ENCODE measurements at places on chromosomes 12 and 14.

GRCh38 chr14:101862711-101863110 is 101.2 kb downstream of the PPP2R5C start:
- no peak for DNase-seq

- peak; percentile 48 for DNase-seq
These were observed 2.1 kb upstream of the INHBE start for GRCh38 chr12:57452937-57453509.

DNA sequence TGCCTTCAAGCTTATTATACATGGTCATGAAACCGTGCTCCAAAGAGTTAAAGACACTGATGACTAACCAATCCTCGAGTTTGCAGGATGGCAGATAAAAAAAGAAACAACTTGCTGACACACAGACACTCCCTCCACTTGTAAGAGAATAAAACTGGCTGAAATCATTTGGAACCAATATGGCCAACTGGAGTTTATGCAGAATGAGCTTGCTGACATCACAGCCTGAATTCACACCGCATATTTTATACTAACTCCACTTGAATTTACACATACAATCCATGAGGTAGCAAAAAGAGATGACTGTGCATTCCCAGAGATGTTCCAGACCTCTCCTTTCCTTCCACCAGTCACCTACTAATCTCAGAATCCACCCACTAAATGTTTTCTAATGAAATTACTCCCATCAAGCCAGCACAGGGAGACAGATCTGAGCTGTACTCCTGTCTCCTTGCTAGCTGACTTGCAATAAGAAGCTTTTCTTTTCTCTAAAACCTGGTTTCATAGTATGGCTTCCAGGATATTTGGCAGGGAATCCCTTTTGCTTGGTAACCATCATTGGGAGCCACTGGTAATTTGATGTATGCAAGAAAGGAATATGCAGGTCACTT is 15.8 kb upstream of the PTPRR start:
- DNase-seq: no peak

DNA sequence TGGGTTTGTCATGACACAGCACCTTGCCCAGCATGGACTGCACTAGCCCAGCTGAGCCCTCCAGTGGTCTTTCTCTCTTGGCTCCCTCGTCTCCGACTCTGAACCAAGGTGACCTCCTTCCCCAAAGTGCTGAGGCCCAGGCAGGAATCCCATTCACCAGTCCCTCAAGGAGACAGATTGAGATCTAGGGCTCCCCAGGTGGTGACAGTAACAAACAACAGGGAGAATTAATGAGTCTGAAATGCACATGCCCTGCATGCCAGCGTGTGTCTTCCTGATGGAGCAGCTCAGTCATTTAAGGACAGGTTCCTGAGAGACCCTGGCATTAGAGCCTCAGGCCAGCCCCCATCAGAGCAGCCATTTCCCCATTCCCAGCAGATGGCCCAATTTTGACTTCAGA is 51.4 kb upstream of the OAS1 start:
- no peak for DNase-seq

GRCh38 chr12:132702640-132703039 is 8.0 kb upstream of the PGAM5 start:
- no peak for DNase-seq

DNA sequence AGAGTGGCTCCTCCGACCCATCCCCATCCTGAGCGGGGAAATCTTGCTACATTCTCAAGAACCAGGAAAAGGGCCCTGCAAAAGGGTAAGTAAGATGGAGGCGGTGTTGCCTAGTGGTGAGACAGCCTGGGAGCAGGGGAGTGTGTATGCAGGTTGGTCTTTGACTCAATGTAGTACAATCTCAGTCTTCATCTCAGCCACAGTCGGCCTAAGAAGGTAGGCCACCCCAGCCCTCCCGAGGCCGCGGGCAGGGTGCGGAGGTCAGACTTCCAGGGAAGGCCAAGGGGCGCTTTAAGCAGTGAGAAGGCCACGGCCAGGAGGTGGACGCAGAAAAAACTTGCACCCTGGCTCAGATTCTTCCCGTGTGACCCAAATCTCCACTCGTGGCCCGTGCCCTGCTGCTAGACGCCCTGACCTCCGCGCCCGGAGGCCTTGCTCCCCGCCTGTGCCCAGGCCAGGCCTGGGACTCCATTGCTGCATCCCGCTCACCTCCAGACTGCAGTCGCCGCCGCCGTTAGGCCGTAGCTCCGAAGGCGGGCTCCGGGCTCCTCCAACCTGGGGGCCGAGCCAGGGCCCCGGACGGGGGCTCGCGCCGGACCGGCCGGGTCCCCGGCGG is 435 bp downstream of the FOXM1 start:
- no peak for DNase-seq

GRCh38 chr14:24418492-24418873 is 11.0 kb downstream of the CBLN3 start:
- DNase-seq: no peak

DNA sequence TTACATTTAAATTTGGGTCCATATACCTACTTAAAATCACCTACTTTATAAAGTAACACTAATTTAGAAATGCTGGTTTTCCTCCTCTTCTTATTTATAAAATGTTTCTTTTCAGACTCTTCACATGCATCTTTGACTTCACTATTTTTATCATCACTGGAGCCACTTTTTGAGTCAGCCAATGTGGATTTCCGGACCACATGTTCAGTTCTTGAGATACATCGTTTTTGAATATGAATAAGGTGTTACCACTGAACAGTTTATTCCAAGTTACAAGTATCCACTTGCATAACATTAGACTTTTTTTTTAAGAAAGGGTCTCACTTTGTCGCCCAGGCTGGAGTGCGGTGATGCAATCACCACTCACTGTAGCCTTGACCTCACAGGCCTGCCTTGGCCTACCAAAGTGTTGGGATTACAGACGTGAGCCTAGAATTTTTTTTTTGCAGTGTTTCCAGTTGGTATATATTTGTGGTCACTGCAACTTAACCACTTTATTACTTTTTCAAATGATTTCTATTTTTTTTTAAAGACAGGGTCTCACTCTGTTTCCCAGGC is 5.7 kb downstream of the FNTB start:
- no peak for DNase-seq

GRCh38 chr12:31728289-31728916 is 418 bp downstream of the AMN1 start:
- DNase-seq: no peak

Measured in stimulated activated naive CD8-positive, alpha-beta T cell treated with anti-CD3 and anti-CD28 coated beads, Interleukin-15, amount 100 ng/mL, for 72 hours (primary cell).